ENCODE measurements at places on chromosomes 1 and 21.
A peak's percentile ranks its signal among the peaks of the same experiment; 100 is the strongest.

- no peaks in the 10 kb centered on the region for H3K36me3 ChIP-seq
- no peak overlapping the region for H3K4me3 ChIP-seq
- no peak overlapping the region for H3K27ac ChIP-seq
- H3K27me3 ChIP-seq, result no peaks in the 10 kb centered on the region
- peak; percentile 72 for DNase-seq
- H3K4me1 ChIP-seq, result no peaks in the 10 kb centered on the region
Measured at GRCh38 chr1:91997607-91998195, 32.1 kb upstream of the EPHX4 start.

DNA sequence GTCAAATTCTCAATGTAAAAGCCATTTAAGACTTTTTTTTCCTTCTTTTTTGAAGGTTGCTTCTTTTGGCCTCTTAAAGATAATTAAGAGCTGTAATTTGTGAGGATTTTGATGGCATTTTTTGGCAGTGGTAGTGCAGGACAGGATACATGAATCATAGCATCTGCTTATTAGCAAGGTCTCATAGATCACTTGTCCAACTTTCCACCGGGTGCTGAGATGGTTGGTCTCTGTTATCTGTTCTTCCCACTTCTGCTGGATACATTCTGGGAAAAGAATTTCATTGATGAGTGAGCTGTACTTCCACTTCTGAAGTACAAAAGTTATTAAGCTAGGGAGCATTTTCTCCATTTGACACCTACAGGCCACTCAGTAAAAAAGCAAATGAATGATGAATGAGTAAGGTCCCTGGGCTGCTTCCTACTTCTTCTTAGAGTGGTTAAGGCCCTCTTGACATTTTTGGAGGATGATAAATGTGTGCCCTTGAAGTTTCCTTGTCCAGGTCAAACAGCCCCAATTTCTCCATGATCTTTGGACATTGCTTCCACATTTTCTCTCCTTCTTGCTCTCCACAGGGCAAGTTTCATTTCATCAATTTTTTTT is 100.6 kb downstream of the ROR1 start:
- no peaks in the 10 kb centered on the region for H3K36me3 ChIP-seq
- H3K4me1 ChIP-seq, result peaks cover 5% of the 10 kb centered on the region
- no peaks in the 10 kb centered on the region for H3K27me3 ChIP-seq
- DNase-seq, result no peak

DNA sequence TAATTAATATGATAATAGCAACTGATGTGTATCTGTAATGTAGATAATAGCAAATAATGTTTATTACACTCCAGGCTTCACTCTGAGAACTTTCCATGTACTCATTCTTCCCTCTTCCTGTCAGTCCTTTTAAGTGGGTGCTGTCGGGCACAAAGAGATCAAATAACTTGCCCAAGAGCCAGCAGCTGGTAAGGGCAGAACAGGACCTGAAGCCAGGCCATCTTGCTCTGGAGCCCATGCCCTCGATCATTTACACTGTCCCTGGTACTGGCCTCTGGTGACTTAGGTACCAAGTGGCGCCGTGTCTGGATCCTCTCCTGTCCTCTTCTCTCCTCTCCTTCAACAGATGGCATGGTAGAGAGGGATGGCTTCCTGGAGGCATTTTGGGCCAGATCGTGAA is 97.2 kb downstream of the VPS13D start:
- H3K27ac ChIP-seq, result no peak overlapping the region
- peaks cover 8% of the 10 kb centered on the region for H3K36me3 ChIP-seq
- H3K4me1 ChIP-seq, result no peaks in the 10 kb centered on the region

GRCh38 chr1:14524826-14525636 is 73.5 kb upstream of the KAZN start:
- no peaks in the 10 kb centered on the region for H3K4me1 ChIP-seq
- no peaks in the 10 kb centered on the region for H3K27me3 ChIP-seq
- no peak for DNase-seq
- no peaks in the 10 kb centered on the region for H3K36me3 ChIP-seq
- no peak overlapping the region for H3K27ac ChIP-seq

- no peak for DNase-seq
- H3K27me3 ChIP-seq, result no peaks in the 10 kb centered on the region
- peaks cover 27% of the 10 kb centered on the region for H3K4me1 ChIP-seq
- H3K27ac ChIP-seq, result peak overlapping the region; percentile 17
- H3K36me3 ChIP-seq, result peaks cover 27% of the 10 kb centered on the region
Measured at GRCh38 chr1:43978264-43978550, 803 bp upstream of the B4GALT2 start.

GRCh38 chr1:59977075-59977410 is 50.5 kb upstream of the CYP2J2 start:
- H3K4me1 ChIP-seq, result no peaks in the 10 kb centered on the region
- no peak for DNase-seq
- no peak overlapping the region for H3K27ac ChIP-seq
- no peaks in the 10 kb centered on the region for H3K36me3 ChIP-seq
- H3K27me3 ChIP-seq, result peaks cover 25% of the 10 kb centered on the region

DNA sequence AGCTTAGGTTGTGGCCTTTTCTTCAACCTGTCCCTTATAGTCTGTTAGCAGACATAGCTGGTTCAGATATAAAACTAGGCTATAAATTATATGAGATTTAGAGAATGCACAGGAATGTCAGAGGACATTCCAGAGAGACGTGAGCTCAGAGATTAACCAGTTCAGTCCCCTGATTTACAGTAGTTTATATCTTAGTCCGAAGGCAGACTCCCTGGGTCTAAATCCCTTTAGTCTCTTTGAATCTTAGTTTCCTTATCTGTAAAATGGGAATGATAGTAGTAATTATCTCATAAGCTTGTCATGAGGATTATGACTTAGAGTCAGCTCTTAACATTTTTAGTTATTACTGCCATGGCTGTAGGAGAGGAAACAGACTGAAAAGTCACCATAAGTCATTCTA is 45.5 kb upstream of the PLXNA2 start:
- no peak overlapping the region for H3K4me3 ChIP-seq
- no peaks in the 10 kb centered on the region for H3K36me3 ChIP-seq
- H3K27ac ChIP-seq, result no peak overlapping the region
- peaks cover 27% of the 10 kb centered on the region for H3K27me3 ChIP-seq
- no peak for DNase-seq
- no peaks in the 10 kb centered on the region for H3K4me1 ChIP-seq

DNA sequence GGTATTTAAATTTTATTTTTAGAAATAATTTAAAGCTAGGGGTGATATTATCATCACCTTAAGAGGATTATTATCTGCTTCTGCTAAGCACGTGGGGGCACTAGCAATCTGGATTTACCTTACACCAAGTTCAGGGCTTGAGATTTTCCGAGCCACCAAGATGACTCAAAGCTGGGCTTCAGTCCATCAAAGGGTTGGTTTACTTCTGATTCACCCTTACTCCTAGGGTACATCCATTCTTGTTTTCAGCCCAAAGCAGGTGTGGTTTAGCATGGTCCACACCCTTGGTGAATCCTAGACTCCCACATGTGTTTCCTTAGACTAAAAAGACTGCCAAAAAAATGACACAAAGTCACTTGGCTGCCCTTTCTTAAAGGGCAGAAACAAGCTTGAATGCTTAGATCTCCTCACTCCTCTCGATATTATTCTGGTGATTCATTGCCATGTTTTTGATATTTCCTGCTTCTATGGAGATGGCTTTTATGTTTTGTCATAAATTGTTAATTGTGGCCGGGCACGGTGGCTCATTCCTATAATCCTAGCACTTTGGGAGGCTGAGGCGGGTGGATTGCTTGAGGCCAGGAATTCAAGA is 9.8 kb upstream of the PRSS38 start:
- H3K4me3 ChIP-seq, result no peak overlapping the region
- no peak overlapping the region for H3K27ac ChIP-seq
- H3K4me1 ChIP-seq, result no peaks in the 10 kb centered on the region
- no peaks in the 10 kb centered on the region for H3K27me3 ChIP-seq
- no peak for DNase-seq
- H3K36me3 ChIP-seq, result no peaks in the 10 kb centered on the region

GRCh38 chr1:6325482-6325881 is 64.6 kb upstream of the GPR153 start:
- no peak for DNase-seq
- no peak overlapping the region for H3K27ac ChIP-seq
- H3K27me3 ChIP-seq, result no peaks in the 10 kb centered on the region
- H3K36me3 ChIP-seq, result no peaks in the 10 kb centered on the region
- H3K4me1 ChIP-seq, result no peaks in the 10 kb centered on the region

DNA sequence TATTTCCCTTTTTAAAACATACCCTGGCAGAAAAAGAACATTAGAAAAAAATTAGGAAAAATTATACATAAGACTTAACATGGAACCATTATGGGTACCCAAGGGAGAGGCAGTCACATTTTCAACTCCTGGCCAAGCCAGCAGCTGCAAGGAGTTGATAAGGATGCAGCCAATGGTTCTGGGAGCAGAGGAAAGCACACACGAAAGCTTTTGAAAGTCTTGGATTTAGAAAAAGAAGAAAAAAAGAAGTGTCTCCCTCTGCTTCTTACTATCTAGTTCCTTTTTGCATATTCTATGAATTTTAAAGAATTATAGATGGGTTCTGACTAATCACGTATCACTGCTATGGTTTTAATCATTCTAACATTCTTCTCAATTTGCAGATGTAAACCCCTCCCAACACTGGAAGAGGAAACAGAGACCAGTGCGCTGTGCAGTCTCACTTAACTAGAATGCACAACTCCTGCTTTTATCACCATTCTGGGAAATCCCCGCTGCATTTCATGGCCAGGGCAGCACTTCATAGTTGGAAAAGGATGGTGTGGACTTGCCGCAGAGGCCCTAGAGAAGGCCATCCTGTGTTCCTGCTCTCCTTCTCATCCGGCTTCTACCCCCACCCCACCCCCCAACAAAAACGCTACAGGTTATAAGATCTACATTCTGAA is 2.7 kb upstream of the CD58 start:
- peaks cover 3% of the 10 kb centered on the region for H3K4me1 ChIP-seq
- H3K36me3 ChIP-seq, result no peaks in the 10 kb centered on the region
- H3K4me3 ChIP-seq, result no peak overlapping the region
- H3K27me3 ChIP-seq, result no peaks in the 10 kb centered on the region
- no peak for DNase-seq

DNA sequence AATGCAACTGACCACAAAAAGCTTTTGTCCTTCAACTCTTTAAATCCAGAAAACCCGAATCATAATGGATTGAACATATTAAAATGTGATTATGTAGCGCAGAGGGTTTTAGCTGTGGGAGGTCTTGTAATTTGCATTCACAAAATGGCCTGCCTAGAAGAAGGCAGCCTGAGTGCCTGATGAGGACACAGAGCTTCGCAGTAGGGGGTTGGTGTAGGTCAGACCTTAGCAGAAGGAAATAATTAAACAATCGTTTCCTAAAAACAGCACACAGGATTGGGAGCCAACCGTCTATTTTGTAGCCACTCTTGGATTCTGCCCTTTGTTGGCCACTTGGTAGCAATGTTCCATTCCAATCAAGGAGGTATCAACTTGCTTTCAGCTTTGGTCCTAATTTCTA is 195.7 kb upstream of the KIAA0040 start:
- no peaks in the 10 kb centered on the region for H3K36me3 ChIP-seq
- no peak overlapping the region for H3K27ac ChIP-seq
- H3K27me3 ChIP-seq, result peaks cover 3% of the 10 kb centered on the region
- no peaks in the 10 kb centered on the region for H3K4me1 ChIP-seq
- H3K4me3 ChIP-seq, result no peak overlapping the region

Measured in A673 (cell line).